NCI-H524 (cell line): ENCODE measurements at places on chromosomes 6 and 20.

GRCh38 chr6:15512721-15513120, 150.1 kb downstream of the DTNBP1 start:
- DNase-seq = no peak

- DNase-seq = peak; percentile 58
Measured at GRCh38 chr20:50580016-50580747, 70.0 kb downstream of the PTPN1 start.

GRCh38 chr6:69988458-69989126, 122.2 kb downstream of the COL19A1 start:
- no peak for DNase-seq

DNA sequence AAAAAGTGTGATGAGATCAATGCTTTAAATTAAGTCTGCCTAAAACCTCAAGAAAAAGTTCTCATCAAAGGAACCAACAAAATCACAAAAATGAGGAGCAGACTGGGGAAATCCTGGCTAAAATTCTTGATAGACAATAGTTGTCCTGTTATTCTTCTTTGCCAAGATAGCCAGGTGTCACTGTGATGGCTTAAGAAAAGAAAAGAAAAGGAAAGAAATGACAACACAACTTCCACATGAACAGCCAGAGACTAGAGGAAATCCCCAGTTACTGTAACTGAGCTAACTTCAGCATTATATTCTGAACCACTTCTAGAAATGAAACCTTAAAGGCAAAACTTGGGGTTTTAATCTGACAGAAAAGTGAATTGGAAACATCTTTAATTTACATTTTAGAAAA, 129.6 kb downstream of the CD24 start:
- no peak for DNase-seq

DNA sequence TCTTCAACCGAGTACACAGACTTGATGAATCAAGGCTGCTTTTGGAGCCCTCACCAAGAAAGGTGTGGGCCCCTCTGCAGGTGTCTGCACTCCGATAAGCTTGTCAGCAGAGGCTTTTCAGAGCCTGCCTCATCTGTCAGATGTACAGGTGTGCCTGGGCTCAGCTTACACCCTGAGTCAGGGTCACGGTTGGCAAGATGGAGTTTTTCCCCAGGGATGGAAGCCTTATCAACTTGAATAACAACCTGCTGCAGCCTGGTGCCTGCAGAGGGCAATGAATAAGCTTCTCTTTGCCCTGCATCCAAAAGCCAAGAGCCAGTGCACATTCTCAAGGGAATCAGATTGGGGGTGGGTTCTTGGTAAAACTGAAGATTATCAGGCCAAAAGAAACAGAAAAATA, 427.1 kb downstream of the CD83 start:
- DNase-seq = peak; percentile 39

DNA sequence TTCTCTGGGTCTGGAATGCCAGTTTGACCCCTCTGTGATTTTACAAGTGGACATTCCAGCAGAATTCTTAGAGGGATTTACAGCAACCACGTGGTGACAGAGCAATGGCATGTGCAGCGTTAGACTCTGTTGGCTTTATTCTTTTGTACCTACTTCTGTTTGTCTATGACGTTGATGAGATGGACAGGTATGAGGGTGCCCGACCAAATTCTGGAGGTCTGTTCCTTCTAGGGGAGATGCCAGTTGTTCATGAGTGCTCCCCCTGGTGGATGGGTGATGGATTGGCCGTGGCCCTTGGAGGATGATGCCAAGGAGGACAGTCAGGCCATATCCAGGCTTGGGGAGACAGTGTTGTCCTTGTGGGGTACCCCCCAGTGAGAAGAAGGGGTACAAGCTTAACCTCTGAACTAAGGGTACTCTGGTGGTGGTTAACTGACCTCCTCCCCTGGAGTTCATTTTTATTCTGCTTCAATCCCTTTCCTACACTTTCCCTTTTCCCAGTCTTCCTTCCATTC, 198.6 kb downstream of the DTNBP1 start:
- peak; percentile 11 for DNase-seq

GRCh38 chr6:13886949-13887348, 37.8 kb upstream of the RNF182 start:
- DNase-seq = no peak

DNA sequence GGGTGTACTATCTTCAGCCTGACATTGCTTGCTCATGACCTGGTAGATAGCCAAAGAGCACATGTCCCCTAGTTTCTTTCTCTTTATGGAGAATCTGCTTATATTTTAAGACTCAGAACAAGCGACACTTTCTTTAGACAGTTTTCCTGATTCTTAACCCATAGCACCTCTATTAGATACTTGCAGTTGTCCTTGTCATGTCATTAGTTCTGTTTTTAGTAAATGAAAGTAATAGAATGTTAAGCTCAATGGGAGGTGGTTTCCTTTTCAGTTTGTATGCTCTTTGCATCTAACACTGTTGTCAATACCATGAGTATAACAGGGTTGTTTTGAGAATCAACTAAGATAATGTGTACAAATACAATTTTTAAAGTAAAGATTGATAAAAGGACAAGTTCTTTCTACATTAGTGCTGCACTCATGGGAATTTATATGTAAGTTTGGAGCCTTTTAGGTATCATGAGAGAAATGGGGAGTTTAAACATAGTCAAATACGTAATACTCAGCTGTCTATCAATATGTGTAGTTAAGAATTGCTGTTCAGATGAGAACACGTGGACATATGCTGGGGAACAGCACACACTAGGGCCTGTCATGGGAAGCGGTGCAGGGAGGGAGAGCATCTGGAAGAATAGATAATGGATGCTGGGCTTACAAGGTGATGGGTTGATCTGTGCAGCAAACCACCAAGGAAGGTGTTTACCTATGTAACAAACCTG, 124.3 kb downstream of the GRM1 start:
- no peak for DNase-seq

DNA sequence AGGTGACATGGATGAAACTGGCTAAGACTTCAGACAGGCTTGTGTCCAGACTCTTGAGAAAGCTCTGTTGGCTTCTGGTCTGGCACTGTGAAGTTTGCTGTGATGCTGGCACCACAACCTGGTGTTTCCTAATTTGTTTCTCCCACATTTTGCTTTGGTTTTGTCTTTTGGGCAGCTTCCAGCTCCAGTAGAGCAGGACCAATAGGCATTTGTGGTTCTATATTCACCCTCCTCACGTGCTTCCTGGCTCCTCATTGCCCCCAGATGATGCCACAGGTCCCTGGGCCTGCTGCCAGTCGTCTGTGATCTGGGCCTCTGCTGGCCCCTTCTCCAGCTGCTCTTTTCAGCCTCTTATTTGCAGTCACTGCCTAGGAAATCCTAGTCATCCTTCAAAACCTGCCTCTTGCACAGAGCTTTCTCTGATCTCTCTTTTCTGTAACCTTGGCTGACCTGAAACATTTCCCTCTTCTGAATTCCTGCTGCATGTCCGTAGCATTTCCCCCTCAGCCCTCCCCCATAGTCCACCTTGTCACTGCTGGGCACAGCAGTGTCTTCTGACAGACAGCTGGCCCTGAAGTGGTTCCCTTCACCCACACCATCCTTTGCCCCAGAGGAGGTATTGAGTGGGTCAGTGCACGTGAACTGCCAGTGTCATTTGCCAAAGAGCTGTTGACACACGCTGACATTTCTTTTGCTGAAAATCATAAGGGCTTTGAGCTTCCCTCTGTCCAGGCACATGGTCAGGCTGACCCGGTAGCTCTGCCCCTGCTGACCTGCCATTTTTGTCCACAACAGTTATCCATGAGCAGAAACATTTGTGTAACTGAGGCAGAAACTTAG, 63.0 kb downstream of the PTPN1 start:
- peak; percentile 18 for DNase-seq

DNA sequence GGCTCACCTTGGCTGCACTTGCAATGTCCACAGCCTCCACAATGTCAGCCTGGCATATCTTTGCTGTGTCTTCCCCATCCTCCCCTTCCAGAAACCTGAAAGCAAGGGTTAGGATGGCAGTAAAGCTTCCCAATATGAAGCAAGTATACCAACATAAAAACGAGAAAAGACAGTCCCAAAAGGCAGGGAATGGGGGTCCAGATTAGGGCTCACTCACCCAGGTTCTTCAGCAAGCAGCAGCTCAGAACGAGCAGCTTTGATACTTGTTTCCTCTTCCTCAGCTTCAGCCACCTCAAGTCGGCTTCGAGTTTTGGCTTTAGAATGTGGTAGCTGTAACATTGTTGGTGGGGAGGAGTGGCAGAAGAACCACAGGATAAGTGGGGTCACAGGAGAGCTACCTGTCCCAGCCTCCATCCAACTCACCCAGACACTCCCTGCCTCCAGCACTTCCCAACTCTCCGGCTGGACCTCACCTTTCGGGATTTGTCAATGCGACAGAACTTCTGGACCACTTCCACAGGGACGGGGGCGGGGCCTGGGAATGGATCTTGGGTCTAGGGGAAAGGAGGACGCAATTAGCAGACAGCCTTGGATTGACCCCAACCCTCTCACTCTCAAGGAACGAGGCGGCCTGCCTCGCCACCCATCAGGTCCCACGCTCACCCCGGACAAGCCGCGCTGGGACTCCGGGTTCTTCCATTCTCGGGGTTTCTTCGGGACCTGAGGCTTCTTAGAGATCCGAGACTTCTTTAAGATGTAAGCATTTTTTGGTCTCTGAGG, 708 bp downstream of the WDR46 start:
- DNase-seq = no peak

DNA sequence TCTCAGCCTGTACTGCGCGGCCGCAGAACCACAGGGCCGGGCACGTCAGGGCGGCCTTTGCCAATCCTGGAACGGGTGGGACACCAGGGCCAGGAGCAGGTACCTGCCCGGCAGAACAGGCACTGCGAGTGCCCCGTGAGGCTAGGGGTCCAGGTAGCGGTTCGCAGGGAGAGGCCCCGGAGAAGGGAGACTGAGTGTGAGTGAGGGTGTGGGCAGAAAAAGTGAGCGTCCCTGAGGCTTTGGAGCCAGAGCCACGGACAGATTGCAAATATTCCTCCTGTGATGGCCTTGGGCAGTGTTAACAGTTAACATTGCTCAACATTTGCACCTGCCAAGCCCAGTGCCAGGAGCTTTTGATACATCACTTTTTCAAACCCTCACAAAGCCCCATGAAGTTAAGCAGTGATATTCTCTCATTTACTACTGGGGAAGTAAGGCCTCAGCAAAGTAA, 491 bp downstream of the GNMT start:
- DNase-seq = no peak

GRCh38 chr20:52859156-52859876, 112.8 kb upstream of the TSHZ2 start:
- no peak for DNase-seq

DNA sequence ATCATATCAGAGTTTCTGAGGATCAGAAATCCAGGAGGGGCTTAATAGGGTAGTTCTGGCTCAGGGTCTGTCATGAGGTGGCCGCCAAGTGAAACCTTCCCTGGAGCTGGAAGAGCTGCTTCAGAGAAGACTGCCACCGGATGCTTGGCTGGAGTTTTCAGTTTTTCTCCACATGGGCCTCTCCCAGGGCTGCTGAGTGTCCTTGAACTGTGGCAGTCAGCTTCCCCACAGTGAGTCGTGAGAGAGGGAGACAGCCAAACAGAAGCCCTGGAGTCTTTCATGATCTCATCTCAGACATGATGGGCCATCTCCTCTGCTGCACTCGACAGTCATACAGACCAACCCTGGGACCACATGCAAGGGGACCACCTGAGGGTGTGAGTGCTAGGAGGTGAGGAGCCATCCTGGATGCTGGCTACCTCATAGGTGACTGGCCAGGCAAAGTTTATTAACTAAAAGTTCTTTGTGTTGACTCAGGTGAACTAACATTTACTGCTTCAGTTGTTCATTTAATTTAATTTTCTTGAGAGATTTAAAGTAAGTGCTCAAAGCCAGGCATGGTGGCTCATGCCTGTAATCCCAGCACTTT, 71.5 kb downstream of the SHLD1 start:
- DNase-seq = no peak
